ENCODE measurements at places on chromosomes 16 and 17. TPM values are rescaled to one million over a fixed set of nuclear protein-coding genes. Genes with fewer than 3 reads are reported as not detected.

GRCh38 chr17:50367401-50367800 lies 5.6 kb downstream of the MRPL27 start:
- peaks cover 9% of the 10 kb centered on the region for H3K36me3 ChIP-seq
- no peak for DNase-seq
- H3K4me1 ChIP-seq: peaks cover 20% of the 10 kb centered on the region
- no peaks in the 10 kb centered on the region for H3K27me3 ChIP-seq
- H3K4me3 ChIP-seq: no peak overlapping the region

The HSF4 gene
- 61.5 TPM for total RNA-seq

GRCh38 chr17:20935740-20936139 lies 107.1 kb downstream of the USP22 start:
- no peak overlapping the region for H3K4me3 ChIP-seq
- no peaks in the 10 kb centered on the region for H3K36me3 ChIP-seq
- DNase-seq: no peak
- H3K27ac ChIP-seq: no peak overlapping the region

The CTRB1 gene
- total RNA-seq: not detected
